ENCODE measurements at places on chromosomes 4 and X. TPM values are rescaled to one million over a fixed set of nuclear protein-coding genes. Genes with fewer than 3 reads are reported as not detected.

- no peaks in the 10 kb centered on the region for H3K4me1 ChIP-seq
- no peak overlapping the region for H3K4me3 ChIP-seq
- no peaks in the 10 kb centered on the region for H3K36me3 ChIP-seq
- peak; percentile 87 for ATAC-seq
Measured at GRCh38 chrX:109847257-109848187, 114.5 kb upstream of the ACSL4 start.

GRCh38 chr4:121344098-121344497 lies 36.7 kb downstream of the QRFPR start:
- H3K4me1 ChIP-seq: no peaks in the 10 kb centered on the region
- no peak overlapping the region for H3K4me3 ChIP-seq
- ATAC-seq: no peak
- H3K27me3 ChIP-seq: no peaks in the 10 kb centered on the region
- no peak overlapping the region for H3K27ac ChIP-seq

- no peak overlapping the region for H3K4me3 ChIP-seq
- no peak overlapping the region for H3K27ac ChIP-seq
- ATAC-seq: no peak
- H3K4me1 ChIP-seq: no peaks in the 10 kb centered on the region
- no peaks in the 10 kb centered on the region for H3K36me3 ChIP-seq
- H3K27me3 ChIP-seq: no peaks in the 10 kb centered on the region
Measured at GRCh38 chrX:16457239-16457638, 192.7 kb upstream of the S100G start.

- no peak overlapping the region for H3K27ac ChIP-seq
- H3K36me3 ChIP-seq: no peaks in the 10 kb centered on the region
- no peak for ATAC-seq
- H3K4me3 ChIP-seq: no peak overlapping the region
- H3K4me1 ChIP-seq: no peaks in the 10 kb centered on the region
Measured at GRCh38 chr4:153335665-153336064, 8.8 kb upstream of the MND1 start.

- no peaks in the 10 kb centered on the region for H3K4me1 ChIP-seq
- no peak for ATAC-seq
- H3K27ac ChIP-seq: no peak overlapping the region
- no peak overlapping the region for H3K4me3 ChIP-seq
Measured at GRCh38 chrX:48794911-48795515, 6.9 kb upstream of the HDAC6 start.

- H3K4me3 ChIP-seq: no peak overlapping the region
- peaks cover 70% of the 10 kb centered on the region for H3K27me3 ChIP-seq
- peaks cover 13% of the 10 kb centered on the region for H3K4me1 ChIP-seq
Measured at GRCh38 chr4:27089186-27089585, 228.5 kb downstream of the STIM2 start.

- no peak overlapping the region for H3K27ac ChIP-seq
- H3K4me1 ChIP-seq: no peaks in the 10 kb centered on the region
- H3K36me3 ChIP-seq: no peaks in the 10 kb centered on the region
- H3K4me3 ChIP-seq: no peak overlapping the region
- ATAC-seq: no peak
Measured at GRCh38 chr4:60682901-60683300, 517.2 kb upstream of the ADGRL3 start.

- no peak overlapping the region for H3K4me3 ChIP-seq
- H3K36me3 ChIP-seq: no peaks in the 10 kb centered on the region
- no peaks in the 10 kb centered on the region for H3K27me3 ChIP-seq
- ATAC-seq: no peak
- peaks cover 21% of the 10 kb centered on the region for H3K4me1 ChIP-seq
- no peak overlapping the region for H3K27ac ChIP-seq
Measured at GRCh38 chr4:3440979-3441500, 728 bp upstream of the HGFAC start.

DNA sequence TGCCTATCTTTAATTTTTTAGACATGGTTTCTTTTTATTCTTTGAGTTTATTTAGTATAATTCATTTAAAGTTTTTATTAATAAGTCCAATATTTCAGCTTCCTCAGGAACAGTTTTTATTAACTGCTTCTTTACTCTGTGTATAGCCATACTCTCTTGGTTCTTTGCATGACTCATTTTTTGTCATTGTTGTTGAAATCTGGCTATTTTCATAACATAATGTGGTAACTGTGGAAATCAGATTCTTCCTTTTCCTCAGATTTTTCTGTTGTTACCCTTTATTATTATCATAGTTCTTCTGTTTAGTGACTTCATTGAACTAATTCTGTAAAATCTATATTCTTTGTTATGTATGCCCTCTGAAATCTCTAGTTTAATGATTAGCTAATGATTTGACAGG lies 124.9 kb upstream of the CYSLTR1 start:
- no peak overlapping the region for H3K4me3 ChIP-seq
- no peaks in the 10 kb centered on the region for H3K27me3 ChIP-seq
- H3K4me1 ChIP-seq: no peaks in the 10 kb centered on the region
- no peak for ATAC-seq
- no peak overlapping the region for H3K27ac ChIP-seq

- H3K27me3 ChIP-seq: no peaks in the 10 kb centered on the region
- H3K4me1 ChIP-seq: no peaks in the 10 kb centered on the region
- H3K36me3 ChIP-seq: no peaks in the 10 kb centered on the region
- no peak for ATAC-seq
- no peak overlapping the region for H3K4me3 ChIP-seq
Measured at GRCh38 chrX:38249965-38250364, 29.3 kb upstream of the SRPX start.

DNA sequence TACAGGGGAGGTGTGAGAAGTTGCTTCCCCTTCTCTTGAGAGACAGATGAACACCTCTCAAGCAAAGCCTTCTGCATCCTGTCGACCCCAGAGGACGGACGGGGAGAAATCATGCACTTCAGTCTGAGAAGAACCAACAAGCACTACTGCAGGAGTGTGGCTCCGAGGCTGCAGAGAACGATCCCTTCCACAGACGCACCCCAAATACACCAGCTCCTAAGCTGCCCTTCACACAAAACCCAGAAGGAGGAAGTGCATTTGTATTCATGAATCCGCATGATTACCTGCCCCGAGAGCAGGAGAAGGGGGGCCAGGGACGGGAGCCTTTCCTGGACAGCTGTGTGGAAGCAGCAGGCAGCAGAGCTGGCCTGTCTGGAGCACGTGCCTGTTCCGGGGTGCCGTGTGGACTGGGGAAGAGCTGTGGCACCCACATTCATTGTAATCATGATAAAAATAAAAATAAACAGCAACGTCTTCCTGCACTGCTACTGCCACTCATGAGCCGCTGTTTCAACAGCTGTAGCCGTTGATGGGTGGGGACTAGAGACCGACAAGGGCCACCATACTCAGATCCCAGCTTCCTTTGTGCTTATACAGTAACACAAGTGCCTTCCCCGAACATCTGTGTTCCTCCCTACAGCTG lies 42.9 kb downstream of the ACSL1 start:
- H3K4me1 ChIP-seq: no peaks in the 10 kb centered on the region
- no peak for ATAC-seq
- no peak overlapping the region for H3K4me3 ChIP-seq
- H3K27ac ChIP-seq: no peak overlapping the region
- no peaks in the 10 kb centered on the region for H3K27me3 ChIP-seq

DNA sequence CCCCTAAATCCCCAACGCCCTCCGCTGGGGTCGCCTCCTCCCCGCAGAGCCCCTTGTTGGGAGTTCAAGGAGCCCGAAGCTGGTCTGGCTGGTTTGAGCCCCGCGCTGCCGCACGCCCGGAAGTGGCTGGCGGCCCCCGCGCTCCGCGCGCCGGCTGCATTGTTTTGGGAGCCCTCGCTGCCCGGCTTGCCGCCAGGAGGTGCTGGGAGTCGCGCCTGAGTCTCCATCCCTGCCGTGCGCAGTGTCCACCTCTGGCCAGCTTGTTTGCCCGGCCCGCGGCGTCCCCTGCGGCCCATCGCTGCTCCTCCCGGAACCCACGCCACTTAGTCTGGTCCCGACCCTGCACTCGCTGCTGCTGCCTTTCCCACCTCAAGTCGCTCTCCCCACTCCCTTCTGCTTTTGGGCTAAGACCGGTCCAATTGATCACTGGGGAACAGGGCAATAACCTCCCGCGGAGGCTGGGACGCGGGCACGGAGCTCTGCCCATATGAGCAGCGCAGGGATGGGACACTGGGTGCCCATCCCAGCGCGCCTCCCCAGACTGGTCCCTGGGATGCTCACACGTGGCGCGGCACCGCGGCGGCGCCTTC lies 2.2 kb upstream of the SFRP2 start:
- ATAC-seq: peak; percentile 41
- peaks cover 89% of the 10 kb centered on the region for H3K27me3 ChIP-seq
- no peaks in the 10 kb centered on the region for H3K36me3 ChIP-seq
- H3K4me1 ChIP-seq: peaks cover 46% of the 10 kb centered on the region

- no peak overlapping the region for H3K4me3 ChIP-seq
- no peaks in the 10 kb centered on the region for H3K4me1 ChIP-seq
- no peak overlapping the region for H3K27ac ChIP-seq
- ATAC-seq: no peak
Measured at GRCh38 chr4:73345399-73345975, 58.6 kb upstream of the ALB start.

DNA sequence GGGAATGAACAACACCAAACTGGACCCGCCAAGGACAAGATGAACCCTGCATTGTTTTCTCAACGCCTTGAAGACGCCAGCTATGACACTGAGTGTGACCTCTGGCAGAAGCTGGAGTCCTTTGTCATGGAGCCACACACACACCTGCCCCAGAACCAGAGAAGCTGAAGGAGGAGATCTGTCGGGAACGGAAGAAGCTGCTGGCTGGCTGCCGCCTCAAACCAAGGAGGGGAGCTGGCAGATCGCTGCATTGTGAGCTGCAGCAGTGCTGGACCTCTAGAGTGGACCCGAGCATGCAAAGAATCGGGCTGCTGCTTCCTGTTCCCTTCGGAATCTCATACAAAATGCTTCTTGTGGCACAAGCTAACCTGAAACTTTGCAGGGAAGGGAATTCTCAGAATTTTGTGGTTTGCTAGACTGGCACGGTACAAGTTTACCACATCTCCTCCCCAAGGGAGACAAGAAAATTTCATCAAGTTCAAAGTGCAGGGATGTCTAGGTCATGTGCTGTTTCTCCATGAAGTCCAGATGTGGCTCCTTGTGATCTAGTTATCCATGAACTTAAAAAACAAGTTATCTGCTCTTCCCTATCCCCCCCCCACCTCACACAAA lies 23.4 kb upstream of the GLRB start:
- H3K4me1 ChIP-seq: no peaks in the 10 kb centered on the region
- no peaks in the 10 kb centered on the region for H3K27me3 ChIP-seq
- ATAC-seq: no peak
- H3K4me3 ChIP-seq: no peak overlapping the region
- H3K36me3 ChIP-seq: no peaks in the 10 kb centered on the region
- no peak overlapping the region for H3K27ac ChIP-seq

Gene CCNQ
- total RNA-seq: 49.7 TPM

Gene GSX2
- total RNA-seq: not detected

Gene H2BW2
- total RNA-seq: not detected

Gene USP26
- total RNA-seq: not detected

Gene MTTP
- 0.96 TPM for total RNA-seq

Gene TLR6
- total RNA-seq: 1.6 TPM

Gene REPS2
- total RNA-seq: 39.8 TPM

Gene HMX1
- total RNA-seq: not detected

Gene CFI
- total RNA-seq: 19.5 TPM

Gene KCND1
- 1.6 TPM for total RNA-seq

Gene FLNA
- total RNA-seq: 9,337 TPM

Gene EDNRA
- total RNA-seq: 18.7 TPM

Gene THAP6
- total RNA-seq: 8.8 TPM
